ENCODE measurements at places on chromosomes 3 and 15.

GRCh38 chr15:52054381-52054780 is 35.4 kb downstream of the MAPK6 start:
- DNase-seq = no peak

- DNase-seq = peak; percentile 19
These were observed 33.8 kb upstream of the BOC start for GRCh38 chr3:113177526-113177925.

DNA sequence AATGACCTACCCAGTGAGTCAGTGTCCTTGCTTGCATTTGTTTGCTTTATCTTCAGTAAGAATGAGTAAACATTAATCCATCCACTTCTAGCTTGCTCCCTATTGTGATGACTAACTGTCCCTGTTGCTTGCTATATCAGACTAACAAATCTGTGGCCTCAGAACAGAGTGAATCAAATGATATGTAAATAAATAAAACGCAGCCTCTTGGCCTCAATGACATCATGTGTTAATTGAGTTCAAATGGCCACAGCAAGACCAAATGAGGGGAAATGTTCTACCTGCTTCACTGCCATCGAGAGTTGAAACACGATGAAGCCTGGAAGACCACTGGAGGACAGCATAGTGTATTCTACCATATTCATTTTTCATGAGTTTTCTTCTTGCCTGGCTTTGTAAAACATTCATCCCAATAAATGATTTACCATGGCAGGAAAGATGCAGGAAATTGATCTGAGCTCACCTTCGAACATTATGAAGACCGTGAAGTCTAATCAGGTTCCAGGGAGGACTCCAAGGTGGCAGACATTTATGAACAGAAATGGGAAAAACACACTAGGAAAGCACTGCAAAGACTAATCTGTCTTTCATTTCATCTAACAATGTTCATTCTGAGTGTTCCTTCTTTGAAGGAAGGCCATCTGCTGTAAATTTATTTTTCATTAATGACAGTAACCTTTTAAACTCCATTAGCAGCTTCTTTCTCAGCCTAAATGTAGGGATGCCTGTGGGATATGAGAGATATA is 1144.5 kb downstream of the TUSC7 start:
- no peak for DNase-seq

- DNase-seq = no peak
These were observed 129.9 kb downstream of the RORA start for GRCh38 chr15:61099020-61099810.

DNA sequence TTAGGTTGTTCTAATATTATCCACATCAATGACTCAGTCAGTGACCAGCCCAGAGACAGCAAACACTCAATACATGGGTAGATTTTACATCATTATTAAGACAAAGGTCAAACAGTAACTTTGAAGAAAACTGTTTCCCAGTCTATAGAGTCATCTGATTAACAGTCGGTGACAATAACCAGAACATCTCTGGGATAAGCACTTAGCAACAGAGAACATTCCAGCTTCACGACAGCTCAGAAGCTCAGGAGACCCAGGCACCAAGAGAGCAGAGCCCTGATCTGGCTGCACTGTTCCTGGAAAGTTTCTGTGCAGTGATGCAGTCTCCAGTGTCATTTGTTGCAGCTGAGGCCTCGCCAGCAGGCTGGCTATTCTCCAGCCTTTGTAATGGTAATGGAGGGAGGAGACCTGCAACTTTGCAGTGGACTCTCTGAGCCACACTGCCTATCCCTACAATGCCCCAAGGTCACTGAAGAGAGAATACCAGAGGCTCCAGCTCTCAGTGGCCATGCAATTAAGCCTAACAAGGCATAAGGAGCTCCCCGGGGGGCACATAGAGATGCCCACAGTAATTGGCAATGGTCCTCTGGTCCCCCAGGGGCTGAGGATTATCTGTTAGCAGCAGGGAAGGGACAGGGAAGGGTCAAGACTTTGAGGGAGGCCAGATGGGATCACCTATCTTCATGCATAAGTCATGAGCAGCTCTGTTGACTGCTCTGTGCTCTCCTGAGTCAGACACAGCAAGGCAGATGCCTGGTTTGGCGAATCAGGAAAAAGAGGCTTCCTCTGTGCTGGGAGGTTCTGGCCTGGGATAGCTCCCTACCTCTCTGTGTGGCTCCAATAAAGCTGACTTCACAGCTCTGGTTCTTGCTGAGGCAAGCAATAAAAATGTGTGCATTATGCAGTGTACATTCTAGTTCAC is 163.6 kb downstream of the CTNNB1 start:
- DNase-seq = no peak

DNA sequence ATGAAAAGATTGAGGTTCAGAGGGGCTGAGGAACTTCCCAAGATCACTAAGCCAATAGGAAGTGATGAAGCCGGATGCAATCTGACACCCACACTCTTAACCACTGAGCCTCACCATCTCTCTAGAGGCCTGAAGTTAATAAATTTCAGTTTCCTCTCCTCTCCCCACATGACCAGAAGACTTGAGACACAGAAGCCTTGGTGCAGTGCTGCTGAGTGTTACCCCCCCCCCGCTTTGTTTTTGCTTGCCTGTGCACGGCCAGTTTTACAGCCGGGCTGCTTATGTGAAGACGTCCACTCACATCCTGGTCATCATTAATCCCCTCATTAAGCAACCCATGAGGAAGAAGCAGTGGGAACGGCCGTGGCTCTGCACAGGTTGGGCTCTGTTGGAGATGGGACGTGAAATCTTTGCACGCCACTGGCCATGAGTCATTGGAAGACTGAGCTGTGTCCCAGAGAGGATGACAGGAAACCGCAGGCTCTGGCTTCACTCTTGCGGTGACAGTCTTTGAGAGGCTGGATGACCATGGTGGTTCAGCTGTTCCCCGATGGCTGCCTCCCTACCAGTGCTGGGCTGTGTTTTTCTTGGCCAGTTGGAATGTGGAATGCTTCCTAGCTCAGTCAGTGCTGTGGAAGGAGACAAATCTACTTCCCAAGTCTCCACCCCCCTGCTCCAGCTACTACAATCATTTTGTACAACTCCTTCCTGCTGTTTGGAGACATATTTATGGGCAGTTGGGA is 232.6 kb upstream of the LRTM1 start:
- peak; percentile 31 for DNase-seq

- no peak for DNase-seq
These were observed 383.6 kb upstream of the SEMA6D start for GRCh38 chr15:47333734-47334133.

DNA sequence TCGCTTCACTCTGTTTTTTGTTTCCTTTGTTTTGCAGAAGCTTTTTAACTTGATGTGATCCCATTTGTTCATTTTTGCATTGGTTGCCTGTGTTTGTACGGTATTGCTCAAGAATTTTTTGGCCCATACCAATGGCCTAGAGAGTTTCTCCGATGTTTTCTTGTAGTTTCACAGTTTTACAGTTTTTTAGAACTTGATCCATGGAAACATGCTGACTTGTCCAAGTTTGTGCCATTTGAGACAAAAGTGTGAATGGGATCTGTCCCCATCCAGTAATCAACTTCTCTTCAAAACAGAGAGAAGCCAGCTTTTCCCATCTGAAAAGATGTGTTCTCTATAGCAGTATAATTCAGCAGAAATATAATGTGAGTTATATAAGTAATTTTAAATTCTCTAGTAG is 266.5 kb upstream of the LRTM1 start:
- no peak for DNase-seq

DNA sequence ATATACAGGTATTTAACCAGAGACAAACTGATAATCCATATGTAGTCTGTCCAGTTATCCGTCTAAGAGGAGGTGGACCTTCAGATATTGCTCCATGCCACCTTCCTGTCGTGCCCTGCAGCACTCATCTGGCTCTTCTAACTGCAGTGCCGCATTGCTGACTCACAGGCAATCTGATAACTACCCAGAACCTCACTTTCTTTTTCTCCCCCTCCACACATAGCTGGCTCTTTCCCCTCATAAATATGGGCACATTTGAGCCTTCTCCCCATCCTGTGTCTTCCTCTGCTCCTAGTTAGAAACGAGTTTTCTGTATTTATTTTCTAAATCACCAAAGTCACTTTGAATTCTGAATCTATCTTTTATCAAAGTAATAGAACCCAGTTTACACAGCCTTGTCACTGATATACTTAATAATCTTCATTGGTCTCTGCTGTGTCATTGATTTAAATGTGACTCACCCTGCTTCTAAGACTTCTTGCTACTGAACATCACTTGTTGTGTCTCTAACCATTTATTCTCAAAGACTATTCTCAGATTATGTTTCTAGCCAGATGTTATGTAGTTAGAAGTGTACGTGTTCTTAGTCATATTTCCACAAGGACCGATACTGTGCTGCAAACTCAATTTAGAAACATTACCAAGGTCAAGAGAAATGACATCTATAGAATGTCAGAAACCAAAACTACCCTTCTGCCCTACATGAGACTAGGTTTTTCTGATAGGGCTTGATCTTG is 17.4 kb upstream of the KCNMB2 start:
- DNase-seq = no peak

GRCh38 chr15:95170561-95171380 is 939.4 kb downstream of the MCTP2 start:
- no peak for DNase-seq

GRCh38 chr3:129555616-129556357 is 12.8 kb downstream of the H1-8 start:
- peak; percentile 13 for DNase-seq

DNA sequence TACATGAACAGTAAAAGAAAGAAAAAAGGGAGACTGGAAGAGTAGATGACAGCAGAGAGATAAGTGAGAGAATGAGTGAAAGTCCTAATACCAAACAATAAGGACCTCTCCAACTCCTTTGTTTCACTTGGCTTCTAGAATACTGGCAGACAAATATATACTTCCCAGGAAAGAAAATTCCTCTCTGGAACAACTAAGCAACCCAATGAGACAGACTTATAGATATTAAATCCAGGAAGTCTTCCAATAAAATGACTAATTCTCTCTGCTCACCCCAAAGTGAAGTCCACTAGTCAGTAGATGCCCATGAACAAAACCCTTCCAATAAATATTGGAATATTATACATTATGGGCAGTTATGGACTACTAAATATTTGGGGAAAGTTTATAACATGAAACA is 114.2 kb downstream of the NEDD4 start:
- DNase-seq = no peak

- DNase-seq = no peak
These were observed 36.3 kb upstream of the CADPS start for GRCh38 chr3:62911526-62911925.

DNA sequence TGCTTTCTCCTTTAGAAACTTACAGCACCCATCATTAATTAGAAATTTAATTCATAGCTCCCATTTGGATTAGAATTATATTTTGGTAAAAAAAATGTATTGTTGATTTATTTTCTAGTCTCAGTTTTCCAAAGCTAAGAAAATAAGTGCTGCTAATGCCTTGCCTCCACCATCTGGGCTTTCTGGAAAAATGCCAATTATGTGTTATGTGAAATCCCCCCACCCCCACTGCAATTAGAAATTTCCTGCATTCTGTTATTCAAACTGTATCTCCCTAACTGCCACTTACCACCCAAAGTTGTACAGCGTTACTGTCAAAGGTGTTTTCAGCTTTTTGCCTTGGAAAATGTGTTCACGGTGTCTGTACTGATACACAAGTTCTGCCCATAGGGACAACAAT is 617.2 kb upstream of the UBE2E2 start:
- DNase-seq = no peak

All from inflammatory macrophage treated with lipopolysaccharide for 4 hours (primary cell).